ENCODE measurements at places on chromosomes 1 and 21.

GRCh38 chr1:36083635-36084496 is at the start of gene TEKT2:
Gene TEKT2 (plus strand): TSS chr1:36084094. CDS start chr1:36084922, 828 bp downstream.
- no peak for DNase-seq

DNA sequence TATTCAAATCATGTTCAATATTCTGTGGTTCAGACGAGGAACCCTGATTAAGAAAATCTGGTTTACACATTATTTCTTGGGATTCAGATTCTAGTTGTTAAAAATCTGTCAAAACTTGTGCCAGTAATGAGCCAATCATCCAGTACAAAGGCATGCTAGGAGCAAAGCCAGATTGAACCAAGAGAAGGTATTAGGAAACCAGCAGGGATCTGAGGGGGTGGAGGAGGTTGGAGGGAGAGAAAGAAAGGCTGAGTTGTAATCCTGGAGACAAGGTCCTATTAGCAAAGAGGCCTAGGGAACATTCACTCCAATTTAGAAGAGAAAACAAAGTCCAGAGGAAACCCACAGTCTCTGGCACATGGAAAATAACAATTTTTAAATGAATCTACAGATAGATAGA is 352.9 kb downstream of the LTN1 start:
- no peak for DNase-seq

DNA sequence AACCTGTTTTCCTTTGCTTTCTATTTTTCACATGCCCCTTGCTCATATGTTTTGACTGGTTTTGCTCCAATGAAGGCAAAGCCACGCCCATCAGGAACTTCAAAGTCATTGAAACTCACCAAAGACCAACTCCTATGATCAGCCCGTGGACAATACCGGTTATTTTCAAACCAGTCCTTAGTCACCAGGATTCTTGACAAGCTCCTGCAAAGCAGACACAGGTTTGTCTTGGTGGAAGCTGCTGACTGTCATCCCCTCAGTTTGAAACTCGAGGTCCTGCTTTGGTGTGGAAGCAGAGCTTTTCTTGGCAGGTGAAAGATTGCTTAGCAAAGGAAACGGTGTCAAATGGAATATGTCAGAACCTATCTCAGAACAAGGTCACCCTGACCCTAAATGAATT is 384.7 kb upstream of the CXADR start:
- no peak for DNase-seq

DNA sequence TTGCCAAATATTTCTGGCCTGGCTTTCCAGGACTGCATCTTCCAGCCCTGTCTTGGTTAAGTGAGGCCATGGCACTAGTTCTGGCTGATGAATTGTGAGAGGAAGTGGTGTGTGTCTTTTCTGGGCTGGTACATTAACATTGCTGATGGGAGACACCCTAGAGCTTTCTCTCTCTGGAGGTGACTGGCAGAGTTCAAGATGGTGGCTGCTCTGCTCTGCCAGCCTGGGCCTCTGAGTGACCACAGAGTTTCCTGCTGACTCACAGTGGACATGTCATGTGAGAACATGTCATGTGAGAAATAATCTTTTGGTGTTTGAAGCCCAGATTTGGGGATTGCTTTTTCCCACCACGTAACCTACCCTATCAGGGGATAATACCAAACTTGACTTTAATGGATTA is 218.0 kb upstream of the KIAA0040 start:
- DNase-seq, result no peak
